ENCODE measurements at places on chromosomes 12 and 14.

- H3K4me3 ChIP-seq, result no peak overlapping the region
- no peak for DNase-seq
- H3K27me3 ChIP-seq, result peaks cover 16% of the 10 kb centered on the region
- no peaks in the 10 kb centered on the region for H3K36me3 ChIP-seq
- H3K27ac ChIP-seq, result no peak overlapping the region
Measured at GRCh38 chr12:2638273-2639019, 156.3 kb upstream of the FKBP4 start.

GRCh38 chr12:67599691-67600090 is 48.9 kb upstream of the DYRK2 start:
- no peaks in the 10 kb centered on the region for H3K36me3 ChIP-seq
- peaks cover 3% of the 10 kb centered on the region for H3K4me1 ChIP-seq
- peaks cover 4% of the 10 kb centered on the region for H3K27me3 ChIP-seq
- no peak overlapping the region for H3K4me3 ChIP-seq
- H3K27ac ChIP-seq, result no peak overlapping the region
- DNase-seq, result no peak

DNA sequence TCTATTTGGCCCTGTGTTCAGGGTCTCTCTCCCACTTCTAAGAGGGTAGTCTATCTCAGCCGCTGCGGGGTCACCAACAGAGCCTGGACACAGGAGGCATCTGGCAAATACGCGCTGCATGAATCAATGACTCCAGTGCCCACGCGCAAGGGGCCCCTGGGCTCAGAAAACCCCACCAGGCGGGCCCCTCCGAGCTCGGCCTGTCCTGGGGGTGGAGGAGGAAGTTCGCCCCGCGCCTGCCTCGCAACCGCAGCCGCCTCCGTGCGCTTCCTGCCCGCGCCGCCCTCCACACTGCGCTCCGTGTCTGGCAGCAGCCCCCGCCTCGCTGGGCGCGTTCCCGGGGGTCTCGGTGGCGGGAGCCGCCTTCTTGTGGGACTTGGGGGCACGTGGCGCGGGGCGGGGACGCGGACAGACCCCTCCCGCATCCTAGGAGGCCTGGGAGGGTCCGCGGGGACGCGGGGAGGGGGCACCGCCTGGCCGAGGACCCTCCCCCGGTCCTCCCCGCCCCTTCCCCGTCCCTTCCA is 811 bp upstream of the FBRSL1 start:
- H3K27ac ChIP-seq, result peak overlapping the region; percentile 97

- peaks cover 3% of the 10 kb centered on the region for H3K27me3 ChIP-seq
- no peak for DNase-seq
- no peak overlapping the region for H3K27ac ChIP-seq
- no peaks in the 10 kb centered on the region for H3K36me3 ChIP-seq
- H3K4me1 ChIP-seq, result no peaks in the 10 kb centered on the region
Measured at GRCh38 chr14:70078329-70078728, 110.4 kb downstream of the SLC8A3 start.

GRCh38 chr12:123278101-123278627 is 6.5 kb upstream of the CDK2AP1 start:
- peak overlapping the region; percentile 6 for H3K4me3 ChIP-seq
- DNase-seq, result peak; percentile 45
- H3K27me3 ChIP-seq, result no peaks in the 10 kb centered on the region
- H3K36me3 ChIP-seq, result no peaks in the 10 kb centered on the region

- H3K4me3 ChIP-seq, result no peak overlapping the region
- no peaks in the 10 kb centered on the region for H3K36me3 ChIP-seq
- no peak for DNase-seq
Measured at GRCh38 chr12:71092290-71092689, 65.5 kb downstream of the TSPAN8 start.

DNA sequence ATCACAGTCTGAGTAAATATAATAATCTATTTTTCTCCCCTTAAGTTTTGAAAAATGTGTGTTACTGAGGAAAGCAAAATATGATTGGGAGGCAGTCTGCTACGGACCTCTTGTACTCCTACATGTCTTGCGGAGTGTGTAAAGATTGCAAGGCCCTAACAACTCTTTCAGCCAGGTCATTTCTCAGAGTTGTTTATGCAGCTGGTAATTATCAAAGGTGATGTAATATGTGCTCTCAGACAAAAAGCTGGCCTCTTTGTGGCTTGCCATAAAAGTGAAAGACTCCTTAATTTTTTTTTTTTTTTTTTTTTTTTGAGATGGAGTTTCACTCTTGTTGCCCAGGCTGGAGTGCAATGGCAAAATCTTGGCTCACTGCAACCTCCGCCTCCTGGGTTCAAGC is 40.5 kb upstream of the MON2 start:
- H3K4me1 ChIP-seq, result no peaks in the 10 kb centered on the region
- H3K36me3 ChIP-seq, result no peaks in the 10 kb centered on the region
- no peak overlapping the region for H3K4me3 ChIP-seq

DNA sequence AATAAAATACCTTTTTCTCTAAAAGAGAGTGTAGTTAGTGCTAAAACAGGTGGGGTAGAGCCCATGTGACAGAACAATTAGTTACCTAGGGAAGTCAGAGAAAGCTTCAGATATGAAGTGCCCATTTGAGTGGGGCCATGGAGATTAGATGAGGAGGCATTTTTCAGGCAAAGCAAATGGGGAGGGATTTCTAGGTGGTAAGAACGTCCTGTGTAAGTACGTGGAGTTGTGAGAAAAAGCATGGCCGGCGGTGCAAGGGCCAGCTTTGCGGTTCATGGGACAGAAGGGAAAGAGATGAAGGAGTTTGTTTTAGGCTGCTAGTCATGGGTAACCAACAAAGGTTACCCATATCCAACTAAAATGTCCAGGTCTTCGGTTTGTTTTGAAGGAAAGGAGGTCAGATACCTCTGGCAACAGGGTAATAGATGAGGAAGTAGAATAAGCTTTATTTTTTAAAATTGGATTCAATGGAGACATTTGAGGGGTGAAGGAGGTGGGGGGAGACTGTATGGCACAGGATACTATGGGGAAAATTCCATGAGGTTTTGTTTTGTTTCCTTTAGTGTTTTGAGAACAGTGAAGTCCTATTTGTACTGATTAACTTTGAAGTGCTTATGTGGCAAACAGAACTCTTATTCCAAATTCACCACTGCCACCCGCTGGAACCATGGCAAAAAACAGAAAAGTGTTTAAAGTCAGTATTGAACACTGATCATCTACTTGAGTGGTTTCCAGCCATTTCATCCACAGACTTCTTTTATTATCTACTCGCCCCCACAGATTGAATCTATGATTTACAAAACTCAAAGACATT is 10.0 kb upstream of the SNRPF start:
- no peak overlapping the region for H3K27ac ChIP-seq
- no peak overlapping the region for H3K4me3 ChIP-seq
- H3K36me3 ChIP-seq, result no peaks in the 10 kb centered on the region
- peaks cover 6% of the 10 kb centered on the region for H3K4me1 ChIP-seq

GRCh38 chr12:241266-241665 is 21.4 kb downstream of the SLC6A13 start:
- no peak overlapping the region for H3K4me3 ChIP-seq
- no peak for DNase-seq
- no peaks in the 10 kb centered on the region for H3K4me1 ChIP-seq
- no peaks in the 10 kb centered on the region for H3K27me3 ChIP-seq

DNA sequence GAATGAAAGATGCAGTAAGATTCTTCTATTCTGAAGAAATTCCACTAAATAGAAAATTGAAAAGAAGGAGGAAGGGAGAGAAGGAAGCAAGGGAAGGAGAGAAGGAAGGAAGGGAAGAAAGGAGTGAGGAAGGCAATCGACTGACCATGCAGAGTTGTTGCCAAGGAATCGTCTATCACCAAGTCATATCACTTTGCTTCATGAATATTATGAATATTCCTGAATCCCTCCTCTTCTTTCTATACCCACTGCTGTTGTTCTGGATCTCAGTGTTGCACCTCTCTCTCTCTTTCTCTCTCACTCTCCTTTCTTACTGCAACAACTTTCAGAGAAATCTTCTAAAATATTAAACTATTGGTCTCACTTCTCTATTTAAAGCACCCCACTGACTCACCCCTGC is 222.4 kb downstream of the IPO8 start:
- H3K4me1 ChIP-seq, result no peaks in the 10 kb centered on the region
- H3K36me3 ChIP-seq, result no peaks in the 10 kb centered on the region
- DNase-seq, result no peak

GRCh38 chr12:69828897-69829296 is 3.9 kb downstream of the MYRFL start:
- no peaks in the 10 kb centered on the region for H3K36me3 ChIP-seq
- H3K4me3 ChIP-seq, result no peak overlapping the region
- no peak overlapping the region for H3K27ac ChIP-seq
- DNase-seq, result no peak

DNA sequence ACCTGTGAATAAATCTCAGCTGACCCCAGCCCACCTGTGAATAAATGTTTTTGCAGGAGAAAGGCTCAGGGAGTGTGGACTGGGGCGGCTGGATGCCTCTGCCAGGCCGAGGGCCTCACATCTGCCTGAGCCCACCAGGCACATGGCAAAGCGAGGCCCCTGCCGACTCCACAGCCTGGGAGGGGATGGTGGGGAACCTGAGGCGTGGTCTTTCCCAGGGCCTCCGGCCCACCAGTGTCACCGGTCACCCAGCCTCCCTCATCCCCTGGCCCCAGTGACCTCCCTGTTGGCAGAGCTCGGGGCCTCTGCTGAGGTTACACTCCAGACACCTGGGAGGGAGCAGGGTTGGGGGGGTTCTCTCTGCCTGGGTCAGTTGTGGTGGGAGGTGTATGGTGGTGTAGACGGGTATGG is 8.2 kb downstream of the NOC4L start:
- no peaks in the 10 kb centered on the region for H3K36me3 ChIP-seq
- H3K4me1 ChIP-seq, result no peaks in the 10 kb centered on the region
- no peak overlapping the region for H3K27ac ChIP-seq
- no peak overlapping the region for H3K4me3 ChIP-seq
- no peaks in the 10 kb centered on the region for H3K27me3 ChIP-seq

- H3K27me3 ChIP-seq, result no peaks in the 10 kb centered on the region
- H3K36me3 ChIP-seq, result peaks cover 2% of the 10 kb centered on the region
- H3K4me1 ChIP-seq, result no peaks in the 10 kb centered on the region
- no peak overlapping the region for H3K4me3 ChIP-seq
Measured at GRCh38 chr12:95877622-95878021, 18.9 kb downstream of the SNRPF start.

GRCh38 chr12:122753319-122753650 is 661 bp downstream of the DENR start:
- peak overlapping the region; percentile 93 for H3K4me3 ChIP-seq
- H3K4me1 ChIP-seq, result peaks cover 49% of the 10 kb centered on the region
- peaks cover 40% of the 10 kb centered on the region for H3K36me3 ChIP-seq
- no peak for DNase-seq

GRCh38 chr14:51630987-51631386 is 20.7 kb upstream of the FRMD6 start:
- H3K27ac ChIP-seq, result no peak overlapping the region
- H3K4me1 ChIP-seq, result peaks cover 4% of the 10 kb centered on the region
- H3K27me3 ChIP-seq, result no peaks in the 10 kb centered on the region

- no peak overlapping the region for H3K27ac ChIP-seq
- H3K27me3 ChIP-seq, result peaks cover 3% of the 10 kb centered on the region
- no peak for DNase-seq
- H3K4me3 ChIP-seq, result no peak overlapping the region
- H3K4me1 ChIP-seq, result no peaks in the 10 kb centered on the region
Measured at GRCh38 chr14:92414690-92415445, 91.9 kb downstream of the SLC24A4 start.

DNA sequence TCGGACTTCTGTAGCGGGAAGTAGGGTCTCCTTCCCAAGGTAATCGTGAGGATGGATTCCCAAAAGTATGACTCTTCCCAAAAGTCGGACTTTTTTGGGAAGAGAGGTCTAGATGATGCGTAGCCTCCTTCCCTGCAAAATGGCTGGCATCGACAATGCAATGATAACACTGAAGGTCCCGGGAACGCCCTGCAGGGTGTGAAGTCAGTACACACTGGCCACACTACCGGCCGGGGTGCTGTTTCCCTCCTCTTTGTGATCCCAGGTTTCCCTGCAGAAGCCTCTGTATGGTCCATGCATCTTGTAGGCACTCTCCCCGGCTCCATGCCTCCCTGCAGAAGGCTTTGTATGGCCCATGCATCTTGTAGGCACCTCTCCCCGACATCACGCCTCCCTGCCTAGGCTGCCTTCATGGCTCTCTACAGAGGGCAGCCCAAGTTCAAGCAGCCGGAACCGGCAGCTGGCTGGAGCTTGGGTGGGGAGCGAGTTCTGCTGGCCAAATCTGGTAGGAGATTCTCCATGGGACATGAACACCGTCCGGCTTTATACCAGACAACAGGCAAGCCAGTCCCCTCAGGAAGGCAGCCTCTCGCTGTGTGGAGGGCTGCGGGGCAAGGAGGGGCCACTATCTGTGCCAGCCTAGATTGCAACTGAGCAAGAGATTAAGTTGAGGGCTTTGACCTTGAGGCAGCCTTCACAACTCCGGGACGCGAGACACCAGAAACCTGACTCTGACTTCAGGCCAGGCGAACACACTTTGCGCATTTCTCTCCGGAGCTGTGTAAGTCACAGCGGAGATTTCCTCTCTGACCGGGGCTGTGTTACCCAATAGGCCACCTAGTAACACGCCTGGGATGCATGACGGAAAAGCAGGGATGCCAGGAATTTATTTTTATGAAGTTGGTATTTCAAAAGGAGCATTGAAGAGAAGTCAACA is 23.5 kb downstream of the FZD10 start:
- H3K4me3 ChIP-seq, result no peak overlapping the region
- no peak for DNase-seq

DNA sequence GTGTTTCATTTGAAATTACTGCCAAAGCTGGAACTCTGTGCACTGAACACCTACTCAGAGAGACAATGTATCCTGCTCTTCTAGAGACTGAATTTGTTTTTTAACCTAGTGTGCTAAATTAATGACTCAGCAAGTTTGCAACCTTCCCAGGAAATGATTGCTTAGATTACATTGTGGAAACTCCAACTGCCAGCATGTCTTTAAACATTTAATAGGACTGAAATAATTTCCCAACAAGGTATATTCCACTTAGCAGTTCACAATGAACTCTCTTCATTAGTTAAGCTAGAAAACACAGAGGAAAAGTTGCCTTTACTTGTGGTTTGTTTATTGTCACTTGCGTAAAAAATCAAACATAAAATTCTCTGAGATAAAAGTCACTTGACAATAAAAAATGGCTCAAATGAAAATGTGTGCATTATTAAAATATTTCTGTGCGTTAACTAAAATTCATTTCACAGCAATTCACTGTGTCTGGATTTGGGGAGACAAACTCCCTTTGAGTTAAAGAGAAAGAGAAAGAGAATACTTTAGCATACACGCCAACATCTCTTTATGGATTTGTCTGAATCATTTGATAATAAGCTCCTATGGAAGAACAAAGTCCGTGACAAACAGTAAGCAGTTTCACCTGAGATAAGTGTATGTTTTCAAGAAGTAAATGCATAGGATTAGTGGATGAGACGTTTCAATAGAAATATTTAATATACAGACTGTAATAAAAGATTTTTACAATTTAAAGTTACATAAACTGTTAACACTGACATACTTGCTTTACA is 284.0 kb downstream of the PRKD1 start:
- no peak overlapping the region for H3K4me3 ChIP-seq
- no peak overlapping the region for H3K27ac ChIP-seq
- DNase-seq, result no peak

DNA sequence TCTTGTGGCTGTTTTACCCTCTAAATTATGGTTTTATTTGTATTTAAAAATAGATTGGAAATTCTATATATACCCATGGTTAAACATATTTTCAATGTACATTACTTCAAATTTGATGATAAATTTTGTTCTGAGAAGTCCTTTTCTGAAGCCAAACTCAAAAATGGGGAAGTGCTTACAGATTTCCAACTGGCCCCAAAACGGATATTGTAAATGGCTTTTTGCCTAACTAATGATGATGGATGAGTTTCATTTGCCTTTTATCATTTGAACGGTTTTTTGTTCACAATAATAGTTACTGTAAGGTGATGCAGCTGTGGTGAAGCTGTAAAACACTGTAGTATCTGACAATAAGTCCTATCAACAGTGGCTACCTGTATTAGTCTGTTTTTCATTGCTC is 136.9 kb downstream of the FUT8 start:
- no peaks in the 10 kb centered on the region for H3K27me3 ChIP-seq
- H3K36me3 ChIP-seq, result peaks cover 7% of the 10 kb centered on the region
- no peak overlapping the region for H3K4me3 ChIP-seq
- H3K4me1 ChIP-seq, result peaks cover 9% of the 10 kb centered on the region
- H3K27ac ChIP-seq, result no peak overlapping the region

Data from T-helper 2 cell treated with Interferon-gamma antibody and Interleukin-4, amounts not matched to agents 5 μg/mL and 100 μg/mL, for 36 hours (primary cell).